ENCODE measurements at places on chromosomes 3 and 15.
A peak's percentile ranks its signal among the peaks of the same experiment; 100 is the strongest.

DNA sequence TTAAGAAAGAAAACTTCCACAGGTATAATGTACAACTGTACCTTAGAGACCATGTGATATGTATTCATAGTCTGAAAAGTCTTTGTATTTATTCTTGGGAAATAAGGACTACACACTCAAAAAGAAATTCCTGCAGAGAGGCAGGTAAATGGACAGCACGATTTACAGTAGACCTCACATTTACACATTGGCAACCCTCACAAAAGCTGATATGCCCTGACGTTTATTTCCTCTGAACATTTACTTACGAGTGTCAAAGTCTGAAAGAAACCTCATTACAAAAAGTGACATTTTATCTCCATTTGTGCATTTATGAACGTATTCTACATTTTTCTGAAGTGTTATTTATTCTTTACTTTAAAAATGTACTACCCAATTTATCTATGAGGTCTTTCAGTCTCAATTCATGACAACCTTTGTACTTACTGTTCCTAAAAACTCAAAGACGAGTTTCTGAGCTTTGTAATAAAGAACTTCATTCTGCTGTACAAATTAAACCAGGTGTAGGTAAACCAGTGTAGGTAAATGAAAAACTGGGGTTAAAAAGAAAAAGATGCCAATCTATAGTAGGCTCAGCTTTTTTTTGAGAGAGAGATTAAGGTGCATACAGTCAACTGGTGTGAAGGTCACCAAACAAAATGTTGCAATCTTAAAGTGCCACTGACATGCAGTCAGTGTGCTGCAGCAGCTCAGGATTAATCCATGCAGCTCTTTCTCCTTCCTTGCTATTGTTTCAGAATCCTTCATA, 44.3 kb downstream of the THRB start:
- no peak for DNase-seq

GRCh38 chr15:47541562-47541961, 175.7 kb upstream of the SEMA6D start:
- no peak for DNase-seq

- DNase-seq: no peak
Measured at GRCh38 chr3:40850861-40851260, 326.1 kb downstream of the ZNF621 start.

DNA sequence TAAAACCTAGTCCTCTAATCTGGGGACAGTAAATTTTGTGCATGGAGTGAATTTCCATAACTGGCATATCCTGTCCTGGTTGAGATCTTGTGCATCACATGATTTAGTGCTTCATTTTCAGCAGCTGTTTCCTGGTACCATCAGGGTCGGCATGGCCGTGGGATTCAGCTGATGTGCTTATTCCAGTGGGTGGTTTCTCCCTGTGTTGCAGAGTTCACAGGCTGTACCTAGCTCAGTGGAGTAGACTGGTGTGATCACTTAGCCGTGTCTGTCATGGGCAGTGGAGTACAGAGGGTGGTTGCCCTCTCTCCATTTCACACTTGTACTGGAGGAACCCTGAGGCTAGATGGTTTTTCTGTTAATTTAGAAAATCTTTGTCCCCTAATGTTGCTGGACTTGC, 228.5 kb downstream of the PTPRG start:
- DNase-seq: no peak

GRCh38 chr3:99697250-99697649, 58.9 kb downstream of the COL8A1 start:
- DNase-seq: no peak

DNA sequence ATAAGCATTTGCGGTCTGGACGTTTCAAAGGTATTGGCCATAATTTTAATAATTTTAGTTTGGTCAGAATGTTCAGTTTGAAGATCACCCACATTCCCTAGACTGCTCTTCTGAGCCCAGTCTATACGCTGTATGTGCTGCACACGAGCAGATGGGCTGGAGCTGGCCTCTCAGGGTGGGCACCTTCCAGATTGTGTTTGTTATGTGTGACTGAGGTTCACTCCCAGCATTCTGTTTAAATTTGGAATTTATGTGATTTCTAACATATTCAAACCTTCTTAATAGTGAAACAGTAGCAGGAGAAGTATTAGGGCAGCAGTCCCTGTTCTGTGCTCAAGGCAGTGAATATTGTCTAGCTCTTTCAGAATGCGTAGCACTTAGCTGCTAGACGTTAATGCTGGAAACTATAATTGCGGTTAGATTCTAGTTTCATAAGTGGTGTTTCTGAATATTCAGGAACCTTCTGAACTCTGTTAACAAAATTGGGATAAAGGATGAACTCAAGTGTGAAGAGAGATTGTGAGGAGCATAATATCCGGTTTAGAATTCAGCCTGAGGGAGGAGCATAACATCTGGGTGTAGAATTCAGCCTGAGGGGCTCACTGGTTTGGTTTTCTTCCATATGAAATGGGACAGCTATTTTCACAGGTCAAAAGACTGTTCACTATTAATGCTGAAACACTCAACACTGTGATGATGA, 68.6 kb upstream of the RPL35A start:
- no peak for DNase-seq

GRCh38 chr15:91711384-91712033, 142.0 kb upstream of the SLCO3A1 start:
- no peak for DNase-seq

GRCh38 chr3:129228891-129229585, 20.4 kb upstream of the COPG1 start:
- DNase-seq: peak; percentile 52

- no peak for DNase-seq
Measured at GRCh38 chr3:100083209-100083608, 31.1 kb downstream of the FILIP1L start.

DNA sequence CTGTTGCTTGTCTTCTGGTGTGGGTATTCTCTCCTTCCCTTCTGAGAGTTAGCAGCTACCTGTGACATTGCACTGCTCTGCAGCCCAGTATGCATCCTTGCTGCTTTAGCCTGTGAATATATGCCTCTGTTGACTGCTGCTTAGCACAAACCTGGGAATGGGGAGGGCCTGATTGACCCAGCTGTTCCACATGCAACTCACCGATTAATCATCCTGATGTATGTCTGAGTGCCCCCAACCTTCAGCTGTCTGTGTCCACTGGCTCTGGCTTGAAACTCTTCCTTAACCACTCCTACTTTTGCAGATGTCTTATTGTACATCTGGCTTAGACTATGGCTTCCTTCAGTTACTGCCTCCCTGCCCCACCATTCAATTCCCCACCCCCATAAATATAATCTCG, 119.1 kb downstream of the RASA2 start:
- no peak for DNase-seq

DNA sequence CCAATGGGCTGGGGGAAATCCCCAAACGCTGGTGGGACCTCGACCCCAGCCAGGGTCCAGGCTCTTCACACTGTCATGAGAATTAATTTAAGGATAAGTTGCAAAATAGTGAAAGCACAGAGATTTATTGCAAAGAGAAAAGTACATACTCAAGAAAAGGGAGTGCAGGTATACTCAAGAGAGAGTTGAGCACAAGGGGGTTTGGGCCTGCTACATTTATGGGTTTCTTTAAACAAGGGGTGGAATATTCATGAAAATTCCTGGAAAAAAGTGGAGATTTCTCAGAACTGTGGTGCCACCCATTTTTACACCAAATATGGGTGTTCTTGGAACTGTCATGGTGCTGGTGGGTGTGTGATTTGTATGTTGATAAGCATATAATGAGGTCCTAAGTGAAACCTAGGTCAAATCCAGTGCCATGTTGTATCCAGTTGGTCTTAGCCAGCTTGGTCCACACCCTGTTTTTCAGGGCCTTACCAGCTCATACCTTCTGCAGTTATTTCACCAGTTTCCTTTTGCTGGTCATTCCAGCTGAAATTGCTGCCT, 32.6 kb upstream of the NEO1 start:
- no peak for DNase-seq

GRCh38 chr3:126288314-126288713, 68.9 kb downstream of the KLF15 start:
- no peak for DNase-seq

DNA sequence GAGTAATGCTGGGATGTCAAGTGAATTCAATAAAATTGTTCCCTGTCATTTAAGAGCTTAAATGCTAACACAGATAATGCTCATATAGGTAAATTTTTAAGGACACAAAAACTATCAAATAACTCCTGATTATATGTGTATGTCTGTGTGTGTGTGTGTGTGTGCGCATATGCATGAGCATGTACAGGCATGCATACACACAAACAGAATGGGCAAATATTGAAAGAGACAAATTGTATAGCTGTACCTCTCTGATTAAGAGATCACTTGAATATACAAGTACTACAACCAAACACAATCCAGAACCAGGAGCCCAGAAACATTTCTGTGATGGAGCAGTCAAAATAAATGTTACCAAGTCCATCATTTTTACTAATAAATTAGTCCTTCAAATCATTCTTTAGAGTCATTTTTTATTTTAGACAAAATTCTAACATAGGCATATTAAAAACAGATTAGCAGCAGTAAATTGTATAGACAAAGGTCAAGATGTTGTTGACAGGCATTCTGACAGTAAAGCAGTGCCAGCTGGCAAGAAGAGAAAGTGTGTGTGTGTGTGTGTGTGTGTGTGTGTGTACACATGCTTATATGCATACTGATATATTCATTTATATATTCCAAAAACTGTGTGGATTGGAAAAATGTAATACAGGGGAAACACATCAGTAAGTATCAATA, 145.3 kb downstream of the CD47 start:
- DNase-seq: no peak

DNA sequence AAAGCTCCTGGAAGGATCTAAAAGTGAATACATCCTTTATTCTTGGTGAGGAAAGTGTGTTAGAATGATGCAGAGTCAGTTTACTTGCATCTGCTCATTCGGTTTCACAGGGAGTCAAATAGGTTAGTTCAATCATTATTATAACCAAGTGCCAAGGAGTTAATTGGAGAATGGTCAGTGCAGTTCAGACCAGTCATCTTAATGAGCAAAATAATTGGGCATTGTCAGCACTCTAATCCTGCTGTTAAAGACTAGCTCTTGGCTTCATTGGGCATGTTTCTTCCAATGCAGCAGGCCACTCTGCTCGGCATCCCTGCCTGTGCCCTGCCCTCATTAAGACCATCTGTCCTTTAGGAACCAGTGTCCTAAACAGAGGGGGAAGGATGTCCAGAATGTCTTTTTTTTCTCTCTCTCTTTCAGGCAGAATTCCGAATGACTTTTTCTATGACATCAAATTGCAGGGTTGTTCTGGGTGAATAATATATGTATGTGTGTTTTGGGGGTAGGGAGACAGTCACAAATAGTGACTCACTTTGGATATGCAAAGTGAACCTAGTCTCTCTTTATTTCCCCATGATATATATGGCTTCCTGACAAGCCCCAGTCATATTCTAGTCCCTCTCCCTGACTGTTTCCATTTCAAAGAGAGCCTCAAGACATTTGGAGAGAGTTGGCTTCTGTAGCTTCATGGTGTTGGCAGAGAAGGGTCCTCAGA, 205.4 kb upstream of the TRIM42 start:
- peak; percentile 44 for DNase-seq

DNA sequence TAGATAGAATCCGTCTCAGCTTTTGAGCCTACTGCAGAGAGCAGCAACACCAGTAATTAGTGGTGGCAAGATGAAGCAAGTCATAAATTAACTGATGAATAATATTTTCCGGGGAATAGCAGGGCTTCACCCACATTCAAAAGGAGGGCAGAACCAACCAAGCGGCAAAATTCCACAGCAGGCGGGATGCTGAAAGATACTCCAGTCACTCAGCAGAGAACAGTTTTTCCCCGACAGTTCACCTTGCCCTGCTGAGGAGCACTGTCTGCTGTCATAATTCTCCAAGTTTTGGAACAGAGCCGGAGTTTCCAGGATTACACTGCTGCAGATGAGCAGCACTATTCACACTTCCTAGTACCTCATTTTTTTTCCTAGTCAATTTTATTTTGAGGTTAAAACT, 274.7 kb downstream of the CD47 start:
- DNase-seq: no peak

DNA sequence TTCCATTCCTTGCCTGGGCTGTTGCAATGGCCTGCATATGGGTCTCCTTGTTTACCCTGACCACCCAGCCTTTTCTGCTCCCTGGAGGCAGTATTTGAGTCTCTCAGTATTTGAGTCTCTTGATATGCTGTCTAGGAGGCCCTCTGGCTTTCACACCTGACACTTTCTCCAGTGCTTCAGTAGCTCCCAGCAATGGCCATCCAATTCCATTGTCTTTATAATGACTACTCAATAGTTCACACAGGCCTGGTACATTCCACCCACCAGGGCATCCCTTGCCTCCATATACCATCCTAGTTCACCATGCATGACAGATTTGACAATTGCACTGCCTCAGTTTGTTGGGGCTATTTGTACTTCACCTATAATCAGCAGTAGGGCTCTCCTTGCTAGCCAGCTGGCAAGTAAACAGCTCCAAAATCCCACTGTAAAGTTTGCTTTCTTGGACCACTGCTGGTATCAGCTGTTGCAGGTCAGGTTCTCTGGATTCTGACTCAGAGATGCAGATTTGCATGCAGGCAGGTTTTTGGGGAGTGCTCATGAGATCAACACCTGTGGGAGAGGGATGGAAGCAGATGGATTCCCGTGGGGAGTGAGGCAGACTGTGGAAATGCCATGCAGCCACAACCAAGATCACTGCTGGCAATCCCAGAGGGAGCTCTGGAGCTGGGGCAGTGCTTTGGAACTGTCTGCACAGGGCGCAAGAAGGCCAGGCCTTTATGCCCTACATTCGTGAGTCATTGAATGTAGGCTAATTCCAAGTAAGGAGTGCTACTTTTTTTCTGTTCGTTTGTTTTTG, 19.1 kb upstream of the XIRP1 start:
- DNase-seq: no peak

DNA sequence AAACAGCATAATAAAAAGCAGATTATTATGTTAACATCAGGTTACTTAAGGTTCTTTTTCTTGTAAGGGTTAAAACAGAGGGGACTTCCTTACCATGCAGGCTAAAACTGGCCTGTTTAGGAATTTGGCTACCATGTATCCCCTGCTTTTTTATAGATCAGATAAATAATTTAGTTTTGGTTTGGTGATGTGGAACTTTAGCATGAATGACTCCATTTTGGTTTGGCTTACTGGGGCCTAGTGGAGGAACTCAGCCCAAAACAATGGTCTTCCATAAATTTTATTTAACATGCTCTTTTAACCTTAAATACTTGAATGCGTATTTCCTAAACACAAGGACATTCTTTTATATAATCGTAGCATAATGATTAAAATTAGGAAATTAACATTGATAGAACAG, 18.9 kb downstream of the GALK2 start:
- DNase-seq: no peak

DNA sequence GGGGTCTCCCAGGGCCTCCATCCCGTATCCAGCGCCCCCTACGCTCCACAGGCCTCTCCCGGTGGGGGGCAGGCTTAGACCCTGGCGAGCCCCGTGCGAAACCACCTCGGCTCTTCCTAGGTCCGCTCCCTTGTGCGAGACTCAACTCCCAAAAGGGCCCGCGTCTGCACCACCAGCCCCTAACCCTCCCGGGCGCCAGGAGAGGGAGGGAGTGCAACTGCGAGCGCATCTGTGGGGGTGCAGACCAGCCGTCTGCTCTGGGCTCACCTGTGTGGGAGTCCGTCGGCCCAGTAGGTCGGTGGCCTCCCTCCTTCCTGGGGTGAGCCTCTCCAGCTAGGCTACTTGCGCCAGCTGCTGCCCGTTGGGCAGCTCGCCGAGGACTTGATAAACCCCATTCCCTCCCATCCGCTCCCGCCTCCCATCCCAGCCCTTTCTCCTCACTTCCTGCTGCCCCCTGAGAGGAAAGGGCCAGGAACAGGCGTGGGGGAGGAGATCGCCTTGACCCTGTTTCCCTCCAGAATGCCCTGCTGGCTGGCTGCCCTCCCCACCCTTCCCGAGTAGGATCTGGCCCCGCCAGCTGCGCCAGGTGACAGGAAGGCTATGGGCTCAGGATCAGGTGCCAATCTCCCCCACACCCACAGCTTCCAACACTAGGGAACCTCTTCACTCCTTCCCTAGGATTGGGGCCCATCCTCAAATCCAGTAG, at the start of gene HYAL2:
TSS of gene HYAL2 (minus strand) at position 360 of the 706 bp plus-strand sequence. CDS start 2,256 bp downstream, outside the sequence.
- no peak for DNase-seq

All from epithelial cell of prostate (primary cell).